Retina (tissue), 1 donor: ENCODE measurements at places on chromosomes 13 and 19.
A peak's percentile ranks its signal among the peaks of the same experiment; 100 is the strongest.

DNA sequence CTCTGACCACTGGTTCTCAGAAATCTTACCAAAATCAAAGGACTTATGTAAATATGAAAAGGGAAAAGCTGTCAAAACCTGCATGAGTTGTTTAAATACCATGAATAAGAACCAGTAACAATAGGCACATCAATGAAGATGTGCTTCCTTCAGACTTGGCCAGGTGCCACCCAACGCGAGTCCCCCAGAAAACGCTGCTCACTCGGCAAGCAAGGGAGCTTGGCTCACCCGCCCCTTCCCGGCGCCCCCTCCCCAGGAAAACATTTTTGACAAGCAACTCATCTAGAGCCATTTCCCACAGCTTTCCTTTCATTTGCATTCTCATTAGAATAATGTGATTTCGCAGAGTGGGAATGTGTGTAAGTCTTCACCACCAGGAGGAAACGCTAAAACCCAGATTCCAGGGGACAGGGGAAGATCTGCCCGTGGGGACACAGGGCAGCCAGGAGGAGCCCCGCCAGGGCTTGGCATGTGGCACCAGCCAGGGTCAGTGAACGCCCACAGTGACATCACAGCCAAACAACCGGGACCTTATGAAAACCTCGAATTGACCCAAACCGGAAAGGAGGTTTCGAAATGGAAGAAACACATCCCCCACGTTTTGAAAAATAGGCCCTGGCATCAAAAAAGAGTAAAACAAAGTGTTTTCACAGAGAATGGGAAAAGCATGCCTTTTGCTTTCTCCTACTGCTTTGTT is 366.2 kb upstream of the TSHZ3 start:
- no peak for DNase-seq

DNA sequence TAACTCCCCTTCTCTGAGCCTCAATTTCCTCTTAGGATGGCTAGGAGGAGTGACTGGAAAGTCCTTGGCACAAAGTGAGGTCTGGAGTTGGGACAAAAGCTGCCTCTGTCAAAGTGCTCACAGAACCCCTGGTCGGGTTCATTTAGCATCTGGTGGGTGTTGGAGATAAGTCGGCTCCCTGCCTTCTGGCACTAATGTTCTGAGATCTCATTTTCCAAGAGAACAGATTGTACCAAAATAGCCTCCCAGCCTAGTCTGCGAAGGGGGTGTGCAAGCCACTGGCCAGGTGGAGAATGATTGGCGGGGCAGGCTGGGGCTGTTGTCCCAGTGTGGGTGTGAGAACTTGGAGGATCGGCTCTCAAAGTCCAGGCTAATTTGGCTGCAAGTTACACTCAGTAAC is 20.7 kb upstream of the NWD1 start:
- DNase-seq, result no peak

GRCh38 chr13:99989276-99990125 is 7.9 kb downstream of the ZIC2 start:
- DNase-seq, result peak; percentile 86

- DNase-seq, result peak; percentile 19
These were observed 77.2 kb downstream of the KLF12 start for GRCh38 chr13:74056801-74057542.

DNA sequence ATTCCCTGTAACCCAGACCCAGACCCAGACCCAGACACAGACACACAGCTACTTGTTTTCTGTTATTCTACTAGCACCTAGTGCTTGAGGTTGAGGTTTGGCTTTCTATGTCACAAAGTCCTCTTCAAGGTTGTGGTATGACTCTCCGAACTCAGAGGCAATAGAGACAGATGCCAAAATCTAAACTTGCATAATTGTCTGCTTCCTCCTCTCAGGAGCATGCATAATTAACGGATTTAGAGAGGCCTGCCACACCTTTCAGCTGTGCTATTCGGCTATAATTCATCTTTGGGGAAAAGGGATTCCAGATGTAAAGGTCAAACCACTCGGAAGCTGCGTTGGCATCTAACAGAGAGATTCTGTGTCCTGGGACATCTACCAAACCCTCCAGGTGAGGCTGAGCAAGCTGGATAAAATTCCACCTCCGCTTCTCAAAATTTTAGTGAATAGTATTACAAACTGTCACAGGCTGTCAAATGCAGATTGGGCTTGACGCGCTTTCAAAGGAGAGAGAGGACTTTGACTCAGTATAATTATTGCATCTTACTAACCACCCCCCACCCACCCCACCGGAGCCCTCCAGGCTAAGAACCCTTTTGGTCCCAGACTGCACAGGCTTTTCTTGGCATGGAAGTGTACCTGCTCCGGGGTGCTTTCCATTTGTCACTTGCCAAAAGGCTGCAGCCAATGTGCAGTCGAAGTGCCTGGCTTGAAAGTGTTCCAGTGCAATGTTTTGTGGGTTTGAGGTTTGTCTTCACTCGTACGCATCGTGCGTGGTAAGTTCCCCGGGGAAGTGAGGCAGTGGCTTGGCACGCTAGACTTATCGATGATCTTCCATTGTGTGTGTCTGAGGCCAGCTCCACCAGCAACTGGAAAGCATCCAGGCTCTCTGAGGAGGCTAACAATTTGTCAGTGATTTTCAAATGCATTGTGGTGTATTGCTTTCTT is 194.1 kb downstream of the TDRD3 start:
- no peak for DNase-seq

- DNase-seq, result no peak
These were observed 868 bp upstream of the EGLN2 start for GRCh38 chr19:40797963-40798682.

DNA sequence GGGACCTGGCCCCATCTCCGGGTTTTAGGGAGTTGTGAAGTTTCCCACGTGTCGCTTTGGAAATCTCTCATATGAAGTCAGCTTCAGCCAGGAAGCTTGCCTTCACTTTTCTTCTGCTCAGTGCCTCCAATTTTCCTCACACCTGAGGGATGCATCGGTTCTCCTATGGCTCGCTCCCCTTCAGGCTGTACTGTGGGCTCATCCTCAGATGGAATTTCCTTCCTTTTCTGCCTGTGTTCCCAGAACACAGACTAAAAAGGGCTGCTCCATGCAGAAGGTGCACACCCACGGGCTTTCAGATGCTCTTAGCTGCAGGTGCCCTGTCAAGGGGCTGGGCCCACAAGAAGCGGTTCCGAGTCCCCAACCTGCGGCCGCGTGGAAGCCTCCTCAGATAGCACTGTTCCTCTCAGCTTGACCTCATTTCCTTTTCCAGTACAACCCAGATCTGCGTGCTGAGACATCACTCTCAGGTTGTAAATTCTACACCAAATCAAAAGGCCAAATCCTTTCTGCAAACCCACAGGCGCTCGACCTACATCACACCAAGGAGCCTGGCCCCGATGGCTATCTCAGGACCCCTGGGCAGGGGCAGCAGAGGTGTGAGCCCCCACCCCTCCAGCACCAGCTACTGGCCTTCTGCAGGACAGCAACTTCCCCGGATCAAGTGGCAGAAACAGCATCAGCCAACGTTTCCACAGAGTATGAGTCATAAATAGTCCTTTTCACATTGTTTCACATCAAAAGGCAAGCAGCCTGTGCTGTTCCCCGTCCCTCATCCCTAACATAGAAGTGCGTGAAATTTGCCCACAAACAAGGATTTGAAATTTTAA is 275.9 kb downstream of the ZNF536 start:
- no peak for DNase-seq

- no peak for DNase-seq
These were observed 4.3 kb upstream of the PALM3 start for GRCh38 chr19:14066134-14066533.

- DNase-seq, result peak; percentile 48
These were observed 4.4 kb upstream of the TMEM272 start for GRCh38 chr13:51849145-51850101.

DNA sequence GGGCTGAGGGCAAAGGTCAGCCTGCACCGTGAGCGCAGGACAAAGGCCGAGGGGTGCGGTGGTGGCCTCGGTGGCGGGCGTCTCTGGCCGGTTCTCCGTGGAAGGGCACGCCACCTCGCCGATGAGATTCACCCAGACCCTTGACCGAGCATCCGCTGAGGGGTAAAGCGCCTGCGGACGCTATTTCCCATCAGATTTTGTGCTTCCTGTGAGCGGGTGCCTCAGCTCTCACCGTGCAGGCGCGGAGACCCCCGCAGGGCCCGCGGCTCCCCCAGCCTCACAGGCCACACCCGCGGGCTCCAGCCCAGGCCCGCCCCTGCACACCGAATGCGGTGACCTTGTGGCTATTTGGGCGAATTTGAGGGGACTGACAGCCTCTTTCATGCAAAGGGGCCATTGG is 348.0 kb downstream of the TEX29 start:
- no peak for DNase-seq

GRCh38 chr19:28578786-28579505 is 634.0 kb downstream of the UQCRFS1 start:
- peak; percentile 36 for DNase-seq
